ENCODE measurements at places on chromosomes 7 and 10.
A peak's percentile ranks its signal among the peaks of the same experiment; 100 is the strongest.

DNA sequence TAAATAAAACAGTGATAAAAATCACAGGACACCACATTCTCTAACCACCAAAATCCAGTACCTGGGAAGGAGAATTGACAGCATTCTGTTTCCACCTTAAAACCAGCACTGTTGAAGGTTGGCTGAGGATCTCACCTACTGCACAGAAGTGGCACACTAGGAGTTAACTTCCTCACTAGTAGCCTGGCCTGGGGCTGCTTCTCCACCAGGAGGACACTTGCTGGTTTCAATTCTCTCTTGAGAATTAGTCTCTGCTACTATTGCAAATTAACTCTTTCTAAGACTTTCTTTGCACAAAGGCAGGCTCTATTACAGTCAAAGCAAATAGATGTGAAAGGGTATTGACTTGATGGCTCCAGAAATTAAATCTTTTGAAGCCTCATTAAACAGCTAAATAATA is 2.3 kb upstream of the CTTNBP2 start:
- DNase-seq, result peak; percentile 45

GRCh38 chr7:26105931-26106330 is 46.1 kb upstream of the NFE2L3 start:
- DNase-seq, result no peak

DNA sequence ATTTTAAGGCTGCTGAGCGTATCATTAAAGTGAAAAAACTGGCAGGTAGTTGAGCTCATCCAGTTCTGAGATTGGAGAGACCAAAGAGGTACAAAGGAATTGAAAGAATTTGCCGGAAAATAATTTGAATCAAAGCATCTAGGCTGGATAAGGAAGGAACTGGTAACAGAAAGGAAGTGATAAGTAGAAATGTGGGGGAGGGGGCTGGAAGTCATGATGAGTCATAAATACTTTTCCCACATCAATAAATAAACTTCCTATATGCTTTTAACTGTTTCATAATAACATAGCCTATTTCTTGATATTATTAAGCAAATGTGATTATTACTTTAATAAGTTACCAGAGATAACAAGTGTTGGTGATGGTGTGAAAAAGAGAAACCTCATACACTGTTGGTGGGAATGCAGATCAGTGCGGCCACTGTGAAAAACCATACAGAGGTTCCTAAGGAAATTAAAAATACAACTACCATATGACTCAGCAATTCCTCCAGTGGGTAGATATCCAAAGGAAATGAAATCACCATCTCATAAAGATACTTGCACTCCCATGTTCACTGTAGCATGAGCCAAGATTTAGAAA is 27.0 kb downstream of the ZNF438 start:
- DNase-seq, result no peak

DNA sequence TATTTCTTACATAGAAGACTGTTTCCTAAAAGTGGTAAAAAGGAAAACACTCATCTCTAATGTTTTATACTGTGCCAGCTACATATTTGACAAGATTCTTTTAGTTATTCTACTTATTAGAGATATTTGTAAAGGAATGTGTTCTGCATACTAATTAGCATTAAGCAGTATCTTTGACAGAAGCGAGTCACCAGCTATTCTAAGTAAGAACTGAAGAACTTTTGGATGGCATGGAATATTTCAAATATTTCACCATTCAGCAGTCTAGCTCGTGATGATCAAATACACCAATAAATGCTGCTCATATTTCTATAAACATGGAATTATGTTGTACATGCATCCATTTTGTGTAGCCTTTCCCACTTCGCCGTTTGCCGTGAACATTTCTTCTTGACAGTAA is 241.6 kb upstream of the TCF7L2 start:
- no peak for DNase-seq

DNA sequence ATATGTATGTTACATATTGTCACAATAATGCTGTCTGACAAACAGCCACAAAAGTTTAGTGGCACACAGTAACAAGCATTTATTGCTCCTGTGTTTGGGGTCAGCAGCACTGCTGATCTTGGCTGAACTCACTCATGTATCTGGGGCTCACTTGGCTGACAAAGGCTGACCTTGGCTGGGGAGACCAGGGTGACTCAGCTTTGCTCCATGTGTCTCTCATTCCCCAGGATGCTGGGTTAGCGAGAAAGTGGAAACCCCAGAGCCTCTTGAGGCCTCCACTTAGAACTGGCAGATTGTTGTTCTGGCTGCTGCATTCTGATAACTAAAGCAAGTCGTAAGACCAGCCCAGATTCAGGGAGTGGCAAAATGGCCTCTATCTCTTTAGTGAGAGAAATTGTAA is 217.3 kb upstream of the HABP2 start:
- no peak for DNase-seq

All from kidney (tissue), 22 donors.